Thoracic aorta (tissue), 2 donors: ENCODE measurements at places on chromosomes 7 and 10.

DNA sequence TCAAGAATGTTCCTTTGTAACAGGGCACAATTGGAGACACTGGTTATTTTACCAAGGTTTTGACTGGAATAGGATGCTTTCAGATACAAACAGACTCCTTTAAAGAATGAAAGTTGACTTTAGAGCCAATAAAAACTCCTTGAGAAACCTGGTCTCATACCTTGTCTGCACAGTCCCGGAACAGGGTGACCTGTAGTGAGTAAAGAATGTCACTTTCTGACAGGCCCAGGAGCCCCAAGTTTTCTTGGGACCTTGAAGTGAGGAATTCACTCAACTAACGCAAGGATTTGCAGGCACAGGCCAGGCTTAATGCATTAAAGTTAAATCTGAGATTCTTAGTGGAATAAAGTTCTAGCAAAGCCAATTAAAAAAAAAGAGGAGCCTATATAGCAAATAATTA is 11.5 kb upstream of the GARS1 start:
- H3K4me1 ChIP-seq, result no peaks in the 10 kb centered on the region
- no peaks in the 10 kb centered on the region for H3K27me3 ChIP-seq
- peaks cover 28% of the 10 kb centered on the region for H3K36me3 ChIP-seq
- H3K4me3 ChIP-seq, result no peak overlapping the region
- DNase-seq, result no peak

GRCh38 chr10:48193556-48193955 is 80.9 kb downstream of the FRMPD2 start:
- no peaks in the 10 kb centered on the region for H3K4me1 ChIP-seq
- H3K27ac ChIP-seq, result no peak overlapping the region
- H3K27me3 ChIP-seq, result no peaks in the 10 kb centered on the region
- H3K36me3 ChIP-seq, result no peaks in the 10 kb centered on the region
- no peak overlapping the region for H3K4me3 ChIP-seq

DNA sequence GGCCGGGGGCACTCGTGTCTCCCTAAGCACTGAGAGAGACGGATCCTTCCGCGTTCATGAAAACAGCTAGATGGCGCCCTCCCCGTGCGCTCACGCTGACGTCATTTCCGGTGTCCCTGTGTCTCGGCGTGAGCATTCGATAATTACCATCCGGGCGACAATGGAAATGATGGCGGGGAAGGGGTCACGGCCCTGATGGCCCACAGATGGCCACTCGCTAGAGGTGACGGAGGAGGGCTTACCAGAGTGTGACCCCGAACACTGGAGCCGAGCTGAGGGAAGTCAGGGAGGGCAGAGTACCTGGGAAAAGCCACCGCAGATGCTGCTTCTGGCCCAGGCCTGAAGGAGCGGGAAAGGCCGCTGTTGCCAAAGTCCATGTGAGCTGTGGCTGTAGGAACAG is 222.9 kb downstream of the TCERG1L start:
- no peak overlapping the region for H3K27ac ChIP-seq
- no peaks in the 10 kb centered on the region for H3K36me3 ChIP-seq
- H3K4me3 ChIP-seq, result no peak overlapping the region
- H3K27me3 ChIP-seq, result no peaks in the 10 kb centered on the region
- H3K4me1 ChIP-seq, result no peaks in the 10 kb centered on the region

DNA sequence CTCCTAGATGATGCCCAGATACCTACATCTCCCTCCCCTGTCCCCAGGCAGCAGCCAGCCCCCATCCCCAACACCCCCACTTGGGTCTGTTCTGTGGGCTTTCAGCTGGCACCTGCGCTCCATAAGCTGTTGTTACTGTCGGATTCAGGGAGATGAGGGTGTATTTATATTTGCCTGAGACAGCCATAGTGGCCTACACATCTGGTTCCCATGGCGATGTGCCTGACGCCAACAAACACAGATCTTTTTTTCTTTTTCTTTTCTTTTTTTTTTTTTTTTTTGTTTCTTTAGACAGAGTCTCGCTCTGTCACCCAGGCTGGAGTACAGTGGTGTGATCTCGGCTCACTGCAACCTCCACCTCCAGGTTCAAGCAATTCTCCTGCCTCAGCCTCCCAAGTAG is 73.1 kb downstream of the CLIP2 start:
- H3K36me3 ChIP-seq, result peaks cover 23% of the 10 kb centered on the region
- no peaks in the 10 kb centered on the region for H3K27me3 ChIP-seq
- no peak overlapping the region for H3K27ac ChIP-seq
- no peak overlapping the region for H3K4me3 ChIP-seq

- DNase-seq, result no peak
- peaks cover 20% of the 10 kb centered on the region for H3K4me1 ChIP-seq
- no peak overlapping the region for H3K27ac ChIP-seq
- no peaks in the 10 kb centered on the region for H3K27me3 ChIP-seq
- H3K4me3 ChIP-seq, result no peak overlapping the region
Observed at GRCh38 chr10:3167611-3168330, 4.8 kb downstream of the PITRM1 start.

- H3K36me3 ChIP-seq, result peaks cover 11% of the 10 kb centered on the region
- H3K4me1 ChIP-seq, result peaks cover 11% of the 10 kb centered on the region
- DNase-seq, result no peak
- H3K4me3 ChIP-seq, result no peak overlapping the region
- H3K27ac ChIP-seq, result no peak overlapping the region
Observed at GRCh38 chr10:124977648-124978375, 35.9 kb downstream of the ZRANB1 start.

- H3K4me1 ChIP-seq, result no peaks in the 10 kb centered on the region
- H3K27me3 ChIP-seq, result no peaks in the 10 kb centered on the region
- no peak for DNase-seq
- no peaks in the 10 kb centered on the region for H3K36me3 ChIP-seq
Observed at GRCh38 chr7:118352867-118353453, 128.5 kb downstream of the ANKRD7 start.

DNA sequence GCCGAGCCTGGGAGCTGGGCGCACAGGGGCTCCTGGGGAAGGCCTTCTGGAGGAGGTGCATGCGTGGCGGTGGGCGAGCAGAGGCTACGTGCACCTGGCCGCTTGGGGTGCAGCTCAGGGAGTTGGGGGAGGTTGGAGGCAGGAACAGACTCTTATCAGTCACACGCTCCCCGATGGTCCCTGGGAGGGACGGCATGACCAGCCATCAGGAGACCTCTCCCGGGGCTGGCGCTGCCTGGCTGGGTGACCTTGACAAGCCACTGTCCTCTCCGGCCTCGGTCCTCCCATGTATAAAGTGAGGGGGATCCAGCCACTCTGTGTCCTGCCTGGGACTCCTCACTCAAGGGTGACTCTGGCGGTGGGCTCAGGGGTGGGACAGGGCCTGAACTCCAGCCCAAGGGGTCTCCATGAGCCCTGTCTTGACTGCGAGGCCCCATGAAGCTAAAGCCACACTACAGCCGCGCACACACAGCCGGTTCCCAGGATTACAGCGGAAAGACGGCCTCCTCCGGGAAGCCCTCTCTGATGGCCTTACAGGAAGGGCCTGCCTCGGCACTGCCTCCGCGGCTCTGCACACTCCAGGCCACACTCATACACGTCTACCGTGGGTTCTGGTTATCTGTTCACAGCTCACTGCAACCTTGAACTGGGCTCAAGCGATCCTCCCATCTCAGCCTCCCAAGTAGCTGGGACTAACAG is 2.3 kb downstream of the TMEM184A start:
- no peak for DNase-seq
- H3K36me3 ChIP-seq, result no peaks in the 10 kb centered on the region
- no peaks in the 10 kb centered on the region for H3K27me3 ChIP-seq
- no peak overlapping the region for H3K27ac ChIP-seq
- H3K4me3 ChIP-seq, result no peak overlapping the region

DNA sequence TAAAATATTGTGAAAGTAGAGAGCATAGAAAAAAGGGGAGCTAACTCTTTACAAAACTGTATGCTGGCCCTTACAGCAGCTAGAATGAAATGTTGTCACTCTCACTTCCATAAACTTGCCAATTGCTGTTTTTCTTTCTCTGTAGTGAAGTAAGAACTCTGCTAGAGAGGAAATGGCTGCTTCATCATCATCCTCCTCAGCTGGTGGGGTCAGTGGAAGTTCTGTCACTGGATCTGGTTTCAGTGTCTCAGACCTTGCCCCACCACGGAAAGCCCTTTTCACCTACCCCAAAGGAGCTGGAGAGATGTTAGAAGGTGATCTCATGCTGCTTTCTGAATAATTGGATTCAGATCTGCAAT is 7.6 kb upstream of the ASCC1 start:
- peaks cover 16% of the 10 kb centered on the region for H3K36me3 ChIP-seq
- no peak for DNase-seq
- H3K27ac ChIP-seq, result peak overlapping the region; percentile 79
- H3K4me1 ChIP-seq, result peaks cover 62% of the 10 kb centered on the region

DNA sequence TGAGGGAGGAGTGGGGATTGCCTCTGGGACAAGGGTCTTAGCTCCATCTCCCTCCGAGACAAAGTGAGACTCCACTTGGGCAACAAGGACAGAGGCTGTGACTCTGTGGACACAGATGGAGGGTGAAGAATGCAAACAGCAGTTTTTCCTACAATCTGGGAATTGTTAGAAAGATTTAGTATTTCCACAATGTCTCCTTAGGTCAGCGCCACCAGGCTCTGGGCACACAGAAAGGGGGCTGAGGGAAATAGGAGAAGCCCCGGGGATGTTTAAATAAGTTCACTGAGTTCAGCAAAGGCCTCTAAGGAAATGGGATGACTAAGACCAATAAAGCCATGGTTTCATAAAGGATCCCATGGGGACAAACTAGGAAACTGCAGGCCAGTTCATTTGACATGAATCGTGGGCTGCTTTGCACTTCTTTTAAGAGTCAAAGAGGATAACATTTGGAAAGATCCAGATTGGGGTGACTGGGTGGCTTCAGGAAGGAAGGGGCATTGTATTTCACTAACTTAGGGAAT is 219.8 kb upstream of the GLI3 start:
- H3K27me3 ChIP-seq, result no peaks in the 10 kb centered on the region
- no peak for DNase-seq
- H3K27ac ChIP-seq, result no peak overlapping the region
- H3K4me1 ChIP-seq, result no peaks in the 10 kb centered on the region

DNA sequence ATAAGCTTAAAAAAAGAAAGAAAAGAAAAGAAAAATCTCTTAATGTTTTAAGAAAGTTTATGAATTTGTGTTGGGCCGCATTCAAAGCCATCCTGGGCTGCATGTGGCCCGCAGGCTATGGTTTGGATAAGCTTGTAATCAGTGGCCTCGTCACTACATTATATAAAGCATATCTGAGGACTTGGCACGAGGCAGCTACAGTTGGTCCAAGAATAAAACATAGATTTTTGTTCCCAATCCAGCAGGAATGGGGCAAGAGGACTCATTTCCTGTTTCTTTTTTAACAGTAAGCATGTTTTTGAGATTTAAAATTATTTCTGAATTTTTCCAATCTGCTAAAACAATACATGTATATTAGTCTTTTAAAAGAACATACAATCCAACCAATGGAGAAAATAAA is 28.6 kb downstream of the MCM10 start:
- H3K27ac ChIP-seq, result no peak overlapping the region
- H3K36me3 ChIP-seq, result no peaks in the 10 kb centered on the region
- no peak for DNase-seq
- no peaks in the 10 kb centered on the region for H3K27me3 ChIP-seq

GRCh38 chr7:73976761-73977618 is 51.0 kb upstream of the ELN start:
- H3K4me1 ChIP-seq, result peaks cover 32% of the 10 kb centered on the region
- H3K4me3 ChIP-seq, result no peak overlapping the region
- H3K27ac ChIP-seq, result peak overlapping the region; percentile 79
- H3K27me3 ChIP-seq, result no peaks in the 10 kb centered on the region
- no peaks in the 10 kb centered on the region for H3K36me3 ChIP-seq

GRCh38 chr10:78919181-78919966 is 149.4 kb upstream of the ZMIZ1 start:
- H3K36me3 ChIP-seq, result no peaks in the 10 kb centered on the region
- H3K27ac ChIP-seq, result no peak overlapping the region
- H3K27me3 ChIP-seq, result no peaks in the 10 kb centered on the region
- H3K4me1 ChIP-seq, result no peaks in the 10 kb centered on the region
- no peak overlapping the region for H3K4me3 ChIP-seq
- DNase-seq, result no peak

DNA sequence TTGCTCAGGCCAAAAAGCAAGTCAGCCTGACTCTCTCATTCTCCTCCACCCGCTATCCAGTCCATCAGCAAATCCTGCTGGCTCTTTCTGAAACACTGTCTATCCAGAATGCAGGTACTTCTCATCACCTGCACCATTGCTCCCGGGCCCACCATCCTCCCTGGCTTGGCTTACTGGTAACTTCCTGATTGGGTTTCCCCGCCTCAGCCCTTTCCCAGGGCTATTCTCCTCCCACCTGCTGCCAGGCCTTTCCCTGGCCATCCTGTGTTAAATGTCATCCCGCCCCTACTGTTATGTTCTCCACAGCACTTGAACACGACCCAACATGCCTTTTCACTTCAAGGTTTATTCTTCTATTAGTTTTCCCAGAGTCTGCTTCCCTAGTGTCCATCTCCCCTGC is 124.0 kb downstream of the CNNM2 start:
- H3K27me3 ChIP-seq, result no peaks in the 10 kb centered on the region
- H3K4me1 ChIP-seq, result peaks cover 84% of the 10 kb centered on the region
- no peak for DNase-seq
- peak overlapping the region; percentile 11 for H3K27ac ChIP-seq
